SK-N-SH (cell line): ENCODE measurements at places on chromosomes 6 and 20.

DNA sequence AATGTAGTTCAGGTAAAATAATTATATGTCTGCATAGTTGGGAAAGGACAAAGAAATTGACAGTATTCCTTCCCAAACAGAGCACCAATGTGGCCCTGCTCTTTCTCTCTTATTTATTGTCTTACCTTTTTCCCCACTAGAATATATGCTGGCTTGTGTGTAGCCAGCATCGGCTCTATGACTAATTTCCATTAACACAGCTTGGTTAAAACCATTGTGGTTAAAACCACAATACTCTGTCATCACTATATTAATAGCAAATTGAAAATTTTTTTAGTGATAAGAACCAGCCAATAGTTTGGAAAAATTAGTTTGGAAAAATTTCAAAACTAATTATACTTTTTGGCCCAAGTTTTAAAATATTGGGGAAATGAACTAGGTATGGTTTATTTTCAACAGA lies 535.1 kb downstream of the UTRN start:
- no peaks in the 10 kb centered on the region for H3K27me3 ChIP-seq
- H3K4me3 ChIP-seq: no peak overlapping the region
- H3K4me1 ChIP-seq: no peaks in the 10 kb centered on the region
- no peak for DNase-seq
- H3K27ac ChIP-seq: no peak overlapping the region

DNA sequence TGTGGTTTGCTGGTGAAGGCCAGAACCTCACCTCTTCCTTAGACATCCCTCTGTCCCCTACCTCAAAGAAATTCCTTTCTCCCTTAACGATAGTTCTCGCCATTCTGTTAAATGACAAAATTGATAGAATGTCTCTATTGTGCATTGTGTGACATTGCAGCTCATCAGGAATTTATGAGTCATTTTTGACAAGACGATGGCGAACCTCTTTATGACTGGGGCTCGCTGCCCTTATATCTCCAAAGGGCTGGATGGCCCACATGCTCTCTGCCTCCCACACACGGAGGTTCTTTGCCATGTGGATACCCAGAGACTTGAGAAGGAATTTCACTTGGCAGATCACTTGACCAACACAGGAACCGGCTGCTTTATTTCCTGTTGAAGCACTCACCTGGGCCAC lies 66.8 kb upstream of the RPS6KA2 start:
- H3K4me1 ChIP-seq: peaks cover 7% of the 10 kb centered on the region; the same call in 1 of the 2 replicates
- no peaks in the 10 kb centered on the region; the same call in 1 of the 2 replicates for H3K27me3 ChIP-seq
- H3K4me3 ChIP-seq: no peak overlapping the region
- no peaks in the 10 kb centered on the region for H3K36me3 ChIP-seq
- DNase-seq: no peak
- H3K27ac ChIP-seq: no peak overlapping the region

GRCh38 chr20:45011108-45011526 lies 44.8 kb downstream of the STK4 start:
- peaks cover 15% of the 10 kb centered on the region for H3K4me1 ChIP-seq
- H3K4me3 ChIP-seq: no peak overlapping the region
- H3K27me3 ChIP-seq: no peaks in the 10 kb centered on the region

GRCh38 chr6:159996626-159997497 lies 28.0 kb downstream of the IGF2R start:
- H3K36me3 ChIP-seq: peaks cover 28% of the 10 kb centered on the region
- DNase-seq: no peak
- H3K4me1 ChIP-seq: no peaks in the 10 kb centered on the region
- H3K4me3 ChIP-seq: no peak overlapping the region
- H3K27me3 ChIP-seq: no peaks in the 10 kb centered on the region

GRCh38 chr6:21665110-21665391 lies 71.5 kb downstream of the SOX4 start:
- H3K27me3 ChIP-seq: no peaks in the 10 kb centered on the region
- no peaks in the 10 kb centered on the region for H3K36me3 ChIP-seq
- no peak overlapping the region for H3K4me3 ChIP-seq

DNA sequence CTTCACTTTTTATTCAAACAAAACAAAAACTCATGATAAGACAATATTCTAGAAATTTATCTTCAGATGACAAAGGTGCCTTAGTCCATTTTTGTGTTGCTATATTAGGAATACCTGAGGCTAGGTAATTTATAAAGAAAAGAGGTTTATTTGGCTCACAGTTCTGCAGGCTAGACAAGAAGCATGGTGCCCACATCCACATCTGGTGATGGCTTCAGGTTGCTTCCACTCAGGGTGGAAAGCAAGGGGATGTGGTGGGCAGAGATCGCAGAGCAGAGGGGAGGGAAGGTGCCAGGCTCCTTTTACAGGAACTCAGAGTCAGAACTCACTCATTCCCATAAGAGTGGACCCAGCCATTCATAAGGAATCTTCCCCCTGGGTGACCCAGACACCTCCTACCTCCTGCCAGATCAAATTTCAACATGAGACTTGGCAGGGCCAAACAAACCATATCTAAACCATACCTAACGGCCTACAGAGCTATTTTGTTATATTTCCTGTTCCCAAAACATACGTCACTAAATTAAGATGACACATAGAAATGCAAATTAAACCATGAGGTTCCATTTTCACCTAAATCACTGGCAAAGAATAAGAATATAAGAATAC lies 26.4 kb downstream of the ABHD12 start:
- H3K27ac ChIP-seq: no peak overlapping the region
- H3K4me1 ChIP-seq: no peaks in the 10 kb centered on the region
- DNase-seq: no peak
- H3K27me3 ChIP-seq: no peaks in the 10 kb centered on the region
- H3K36me3 ChIP-seq: no peaks in the 10 kb centered on the region

- no peak for DNase-seq
- H3K27ac ChIP-seq: no peak overlapping the region
- no peak overlapping the region for H3K4me3 ChIP-seq
These were observed 55.4 kb downstream of the GFOD1 start for GRCh38 chr6:13431861-13432465.

DNA sequence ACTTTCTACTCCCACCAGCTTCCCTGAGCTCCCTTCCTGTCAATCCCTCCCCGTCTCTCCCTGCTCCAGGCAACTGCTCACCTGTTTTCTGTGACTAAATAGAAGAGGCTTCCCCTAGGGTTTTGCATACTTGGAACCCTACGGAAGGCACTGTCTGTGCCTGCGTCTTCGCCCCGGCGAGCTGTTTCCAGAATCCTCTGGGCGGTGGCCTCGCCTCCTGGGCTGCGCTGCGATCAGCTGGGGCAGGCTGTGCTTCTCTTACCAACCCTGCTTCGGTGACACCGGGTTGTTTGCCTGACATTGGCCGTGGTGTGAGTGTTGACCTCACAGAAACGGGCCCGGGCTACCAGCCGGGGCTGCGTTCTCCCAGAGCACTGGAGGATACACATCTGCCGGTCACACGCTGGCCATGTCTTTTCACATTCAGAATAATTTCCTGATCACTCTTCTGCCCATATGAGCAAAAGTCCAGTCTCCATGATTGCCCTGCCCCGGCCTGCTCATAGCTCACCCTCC lies 29.4 kb upstream of the CCR6 start:
- no peak for DNase-seq
- peaks cover 3% of the 10 kb centered on the region; the same call in 1 of the 2 replicates for H3K4me1 ChIP-seq
- no peaks in the 10 kb centered on the region for H3K27me3 ChIP-seq
- no peaks in the 10 kb centered on the region for H3K36me3 ChIP-seq
- no peak overlapping the region for H3K4me3 ChIP-seq

GRCh38 chr6:150377211-150377781 lies 8.5 kb downstream of the IYD start:
- H3K4me3 ChIP-seq: no peak overlapping the region
- no peaks in the 10 kb centered on the region; the same call in 1 of the 2 replicates for H3K27me3 ChIP-seq
- no peaks in the 10 kb centered on the region for H3K36me3 ChIP-seq
- no peaks in the 10 kb centered on the region for H3K4me1 ChIP-seq

DNA sequence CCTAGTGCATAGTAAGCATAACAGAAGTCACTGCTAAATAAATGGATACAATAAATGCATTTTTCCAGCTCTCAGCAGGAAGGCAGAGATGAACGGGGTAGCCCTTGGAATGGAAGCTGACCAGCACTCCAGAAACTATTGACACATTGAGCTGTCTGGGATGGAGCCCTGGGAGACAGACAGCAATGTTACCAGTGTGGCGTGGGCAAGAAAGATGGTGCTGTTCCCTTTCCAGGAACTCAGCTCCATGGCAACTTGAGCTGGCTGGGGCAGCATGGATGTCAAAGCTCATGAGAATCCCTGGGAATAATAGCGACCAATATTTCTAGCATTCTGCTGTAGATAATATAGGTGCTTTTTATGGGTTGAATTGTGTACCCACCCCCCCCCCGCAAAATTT lies 104.3 kb upstream of the PTPRT start:
- no peaks in the 10 kb centered on the region for H3K36me3 ChIP-seq
- DNase-seq: no peak
- H3K27me3 ChIP-seq: no peaks in the 10 kb centered on the region
- no peaks in the 10 kb centered on the region for H3K4me1 ChIP-seq
- H3K4me3 ChIP-seq: no peak overlapping the region

DNA sequence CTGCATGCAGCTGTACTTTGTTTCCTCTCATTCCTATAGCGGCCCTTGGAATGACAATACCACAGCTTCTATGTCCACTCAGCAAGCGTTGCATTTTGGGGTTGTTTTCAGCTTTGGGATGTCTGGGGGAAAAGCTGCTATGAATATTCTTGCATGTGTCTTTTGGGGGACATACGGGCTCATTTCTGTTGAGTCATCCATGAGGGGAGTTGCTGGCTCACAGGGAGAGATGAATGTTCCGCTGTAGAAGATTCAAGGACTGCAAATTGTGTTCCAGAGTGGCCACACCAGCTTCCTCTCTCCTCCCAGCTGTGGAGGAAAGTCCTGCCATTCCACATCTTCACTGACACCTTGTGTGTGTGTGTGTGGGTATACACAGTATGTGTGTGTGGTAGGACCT lies 43.3 kb downstream of the TGM2 start:
- H3K4me3 ChIP-seq: no peak overlapping the region
- DNase-seq: no peak
- H3K36me3 ChIP-seq: no peaks in the 10 kb centered on the region
- peak overlapping the region; percentile 21; the same call in 1 of the 2 replicates for H3K27ac ChIP-seq
- H3K27me3 ChIP-seq: no peaks in the 10 kb centered on the region

DNA sequence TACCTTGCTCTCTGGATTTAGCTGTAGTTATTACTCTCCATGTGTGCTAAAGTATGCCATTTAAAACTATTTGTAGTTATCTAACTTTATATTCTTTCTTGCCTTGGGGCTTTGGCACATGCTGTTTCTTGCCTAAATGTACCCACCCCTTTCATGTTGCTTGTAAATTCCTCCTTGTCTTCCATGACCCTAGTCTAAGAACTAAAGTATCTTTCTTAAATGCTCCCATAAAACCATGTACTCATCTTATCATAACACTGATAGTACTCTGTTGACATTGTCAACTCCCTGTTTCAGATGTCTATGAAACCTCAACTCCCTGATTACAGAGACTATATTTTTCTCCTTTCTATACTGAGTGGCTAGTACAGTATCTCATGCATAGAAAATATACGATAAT lies 564.9 kb upstream of the IRAK1BP1 start:
- H3K27me3 ChIP-seq: no peaks in the 10 kb centered on the region
- H3K27ac ChIP-seq: no peak overlapping the region
- no peak overlapping the region for H3K4me3 ChIP-seq
- DNase-seq: no peak
- no peaks in the 10 kb centered on the region for H3K4me1 ChIP-seq

GRCh38 chr6:136769759-136770158 lies 22.5 kb downstream of the MAP3K5 start:
- DNase-seq: no peak
- no peak overlapping the region for H3K27ac ChIP-seq
- no peaks in the 10 kb centered on the region for H3K36me3 ChIP-seq
- no peaks in the 10 kb centered on the region for H3K27me3 ChIP-seq

DNA sequence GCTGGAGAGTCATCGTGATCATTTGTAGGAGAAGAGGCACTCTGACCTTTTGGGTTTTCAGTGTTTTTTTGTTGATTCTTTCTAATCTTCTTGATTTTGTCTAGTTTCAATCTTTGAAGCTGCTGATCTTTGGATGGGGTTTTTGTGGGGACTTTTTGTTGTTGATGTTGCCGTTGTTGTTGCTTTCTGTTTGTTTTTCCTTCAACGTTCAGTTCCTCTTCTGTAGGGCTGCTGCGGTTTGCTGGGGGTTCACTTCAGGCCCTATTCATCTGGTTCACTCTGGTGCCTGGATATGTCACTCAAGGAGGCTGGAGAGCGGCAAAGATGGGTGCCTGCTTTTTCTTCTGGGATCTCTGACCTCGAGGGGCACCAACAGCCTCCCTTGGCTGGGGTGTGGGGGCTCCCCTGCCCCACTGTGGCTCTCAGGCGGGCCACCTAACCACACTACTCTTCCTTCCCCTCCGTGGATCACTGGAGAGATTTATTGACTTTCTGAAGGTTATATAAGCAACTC lies 21.5 kb upstream of the TMEM244 start:
- DNase-seq: no peak
- no peaks in the 10 kb centered on the region for H3K4me1 ChIP-seq
- H3K27me3 ChIP-seq: no peaks in the 10 kb centered on the region
- H3K27ac ChIP-seq: no peak overlapping the region

- H3K4me1 ChIP-seq: peaks cover 46% of the 10 kb centered on the region
- no peak overlapping the region for H3K4me3 ChIP-seq
- no peak for DNase-seq
- H3K36me3 ChIP-seq: no peaks in the 10 kb centered on the region
These were observed 95.2 kb downstream of the GMPR start for GRCh38 chr6:16333580-16333979.

DNA sequence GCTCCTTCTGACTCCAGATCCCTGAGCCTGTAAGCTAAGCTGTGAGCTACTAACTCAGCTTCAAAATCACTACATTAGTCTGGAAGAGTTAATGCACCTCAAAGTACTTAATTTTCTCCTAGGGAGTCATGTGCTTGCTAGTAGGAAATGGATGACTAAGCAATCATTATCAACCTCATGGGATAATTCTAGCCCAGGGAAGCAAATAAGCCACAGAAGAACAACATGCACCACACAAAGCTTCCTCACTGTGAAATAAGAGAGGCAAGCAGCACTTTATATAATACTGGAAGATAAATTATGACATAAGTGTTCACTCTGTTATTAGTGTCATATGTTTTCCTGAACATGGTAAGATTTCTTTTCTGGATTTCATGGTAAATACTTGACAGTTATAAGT lies 57.9 kb upstream of the RCAN2 start:
- no peaks in the 10 kb centered on the region for H3K4me1 ChIP-seq
- no peaks in the 10 kb centered on the region for H3K27me3 ChIP-seq
- no peak for DNase-seq
- no peak overlapping the region for H3K27ac ChIP-seq

- DNase-seq: no peak
- H3K36me3 ChIP-seq: no peaks in the 10 kb centered on the region
- H3K4me1 ChIP-seq: no peaks in the 10 kb centered on the region
- H3K4me3 ChIP-seq: no peak overlapping the region
These were observed 20.2 kb upstream of the TTK start for GRCh38 chr6:79984261-79984660.

DNA sequence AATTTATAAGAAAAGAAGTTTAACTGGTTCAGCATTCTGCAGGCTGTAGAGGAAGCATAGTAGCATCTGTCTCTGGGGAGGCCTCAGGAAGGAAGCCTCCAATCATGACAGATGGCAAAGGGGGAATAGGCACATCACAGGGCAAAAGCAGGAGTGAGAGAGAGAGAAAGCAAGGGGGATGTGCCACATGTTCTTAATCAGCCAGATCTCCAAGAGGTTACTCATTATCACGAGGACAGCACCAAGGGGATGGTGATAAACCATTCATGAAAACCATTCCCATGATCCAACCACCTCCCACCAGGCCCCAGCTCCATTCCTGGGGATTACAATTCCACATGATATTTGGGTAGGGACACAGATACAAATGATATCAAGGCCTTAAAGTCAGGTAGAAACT lies 217.5 kb upstream of the TCF21 start:
- DNase-seq: no peak
- H3K36me3 ChIP-seq: no peaks in the 10 kb centered on the region
- H3K4me3 ChIP-seq: no peak overlapping the region
- H3K27me3 ChIP-seq: no peaks in the 10 kb centered on the region; the same call in none of the 2 replicates
- H3K4me1 ChIP-seq: no peaks in the 10 kb centered on the region
